ENCODE measurements at places on chromosomes 1 and 21.

DNA sequence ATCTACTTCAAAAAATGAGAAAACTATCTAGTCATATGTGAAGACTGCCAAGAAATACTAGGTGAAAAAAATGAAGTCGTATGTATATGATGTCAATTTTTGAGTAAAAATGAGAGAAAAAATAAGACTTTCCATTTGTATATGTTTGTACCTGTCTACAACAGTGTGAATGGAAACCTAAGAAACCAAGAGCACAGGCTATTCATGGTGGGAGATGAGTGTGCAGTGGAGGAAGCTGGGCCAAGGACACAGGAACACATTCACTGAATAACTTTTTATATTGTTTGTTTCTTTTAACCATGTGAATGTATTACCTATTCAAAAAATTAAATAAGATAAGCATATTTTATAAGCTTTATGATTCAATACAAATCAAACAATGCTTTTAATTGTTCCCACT is 67.0 kb downstream of the ERO1B start:
- DNase-seq, result no peak

DNA sequence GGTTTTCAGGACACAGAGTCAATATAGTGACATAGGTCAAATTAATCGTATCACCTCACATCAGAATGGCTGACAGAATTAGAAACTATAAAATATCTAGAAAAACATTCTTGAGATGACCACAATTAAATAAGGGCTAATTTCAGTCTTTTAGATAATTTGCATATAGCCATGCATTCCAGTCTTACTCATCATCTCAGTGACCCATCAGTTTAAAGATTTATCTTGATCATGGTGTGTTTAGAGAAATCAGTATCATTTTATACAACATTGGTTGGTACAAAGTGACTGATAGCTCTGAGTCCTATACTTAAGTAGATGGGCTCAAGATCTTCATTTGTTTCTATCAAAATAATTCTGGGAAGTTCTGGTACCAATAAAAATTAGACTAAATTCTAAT is 262.3 kb upstream of the SNX7 start:
- no peak for DNase-seq

GRCh38 chr1:148160048-148160342 is 7.9 kb upstream of the NBPF11 start:
- no peak for DNase-seq

GRCh38 chr21:20163167-20163566 is 835.0 kb upstream of the NCAM2 start:
- DNase-seq, result no peak

DNA sequence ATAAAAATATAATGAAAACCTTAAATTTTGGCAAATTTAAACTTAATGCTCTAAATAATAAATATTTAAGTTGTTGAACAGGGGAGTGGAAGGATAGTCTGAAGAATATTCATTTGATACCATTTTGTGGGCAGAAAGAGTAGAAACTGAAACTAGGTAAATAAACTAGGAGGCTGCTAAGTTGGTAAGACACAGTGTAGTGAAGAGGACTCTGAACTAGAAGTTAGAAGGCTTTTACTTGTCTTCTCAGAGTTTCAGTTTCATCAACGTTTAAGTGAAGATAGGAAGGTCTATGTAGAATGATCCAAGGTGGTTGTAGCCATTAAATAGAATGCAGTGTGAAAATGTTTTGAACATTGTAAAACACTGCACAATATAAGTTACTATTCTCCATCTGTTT is 516.9 kb downstream of the AMY1C start:
- no peak for DNase-seq

- no peak for DNase-seq
Measured at GRCh38 chr1:203317429-203318228, 12.3 kb downstream of the BTG2 start.

Data from progenitor cell of endocrine pancreas (in vitro differentiated cells).